ENCODE measurements at places on chromosomes 12 and 14.

- DNase-seq = no peak
Measured at GRCh38 chr14:54713379-54713778, 146.5 kb downstream of the SAMD4A start.

DNA sequence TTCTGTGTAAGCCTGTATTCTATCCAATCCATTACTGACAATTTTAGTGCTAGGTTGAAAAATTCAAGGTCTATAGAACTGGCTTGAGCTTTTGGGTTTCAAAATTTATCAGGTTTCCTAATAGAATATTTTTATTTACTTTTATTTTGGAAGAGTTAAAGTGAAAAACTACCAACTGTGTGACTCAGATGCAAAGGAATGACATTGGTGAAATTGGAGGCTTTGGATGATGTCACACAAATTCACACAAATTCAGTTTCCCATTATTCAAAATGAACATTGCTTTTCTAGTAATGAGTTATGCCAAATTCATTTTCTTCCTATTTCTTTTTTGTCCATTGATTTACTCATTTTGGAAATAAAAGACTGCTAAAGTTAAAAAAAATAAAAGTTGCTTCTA, 186.9 kb downstream of the ALX1 start:
- no peak for DNase-seq

GRCh38 chr12:59636945-59637691, 41.3 kb downstream of the SLC16A7 start:
- DNase-seq = no peak

- peak; percentile 0 for DNase-seq
Measured at GRCh38 chr14:74841230-74842207, 34.4 kb downstream of the PROX2 start.

DNA sequence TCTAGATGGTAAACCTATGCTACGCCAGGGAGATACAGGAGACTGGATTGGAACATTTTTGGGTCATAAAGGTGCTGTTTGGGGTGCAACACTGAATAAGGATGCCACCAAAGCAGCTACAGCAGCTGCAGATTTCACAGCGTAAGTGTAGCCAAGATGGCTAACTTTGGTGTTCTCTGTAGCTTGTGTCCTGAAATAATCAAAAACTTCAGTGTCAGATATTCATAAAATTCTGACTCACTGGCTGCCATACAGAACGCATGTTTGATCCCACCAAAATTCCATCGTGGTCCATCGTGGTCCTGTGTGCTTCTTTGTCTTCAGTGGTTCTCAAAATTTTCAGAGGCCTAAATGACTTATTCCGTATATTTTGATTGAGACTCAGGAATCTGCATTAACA, 1.3 kb downstream of the STRAP start:
- no peak for DNase-seq

Measured in stimulated activated naive CD4-positive, alpha-beta T cell treated with Interleukin-2 at 50 U/mL for 16 hours (primary cell).